ENCODE measurements at places on chromosomes 4 and X.

- DNase-seq, result peak; percentile 47
Observed at GRCh38 chrX:129637217-129638109, 17.3 kb downstream of the APLN start.

- no peak for DNase-seq
Observed at GRCh38 chr4:1728061-1728980, 7.0 kb downstream of the TACC3 start.

DNA sequence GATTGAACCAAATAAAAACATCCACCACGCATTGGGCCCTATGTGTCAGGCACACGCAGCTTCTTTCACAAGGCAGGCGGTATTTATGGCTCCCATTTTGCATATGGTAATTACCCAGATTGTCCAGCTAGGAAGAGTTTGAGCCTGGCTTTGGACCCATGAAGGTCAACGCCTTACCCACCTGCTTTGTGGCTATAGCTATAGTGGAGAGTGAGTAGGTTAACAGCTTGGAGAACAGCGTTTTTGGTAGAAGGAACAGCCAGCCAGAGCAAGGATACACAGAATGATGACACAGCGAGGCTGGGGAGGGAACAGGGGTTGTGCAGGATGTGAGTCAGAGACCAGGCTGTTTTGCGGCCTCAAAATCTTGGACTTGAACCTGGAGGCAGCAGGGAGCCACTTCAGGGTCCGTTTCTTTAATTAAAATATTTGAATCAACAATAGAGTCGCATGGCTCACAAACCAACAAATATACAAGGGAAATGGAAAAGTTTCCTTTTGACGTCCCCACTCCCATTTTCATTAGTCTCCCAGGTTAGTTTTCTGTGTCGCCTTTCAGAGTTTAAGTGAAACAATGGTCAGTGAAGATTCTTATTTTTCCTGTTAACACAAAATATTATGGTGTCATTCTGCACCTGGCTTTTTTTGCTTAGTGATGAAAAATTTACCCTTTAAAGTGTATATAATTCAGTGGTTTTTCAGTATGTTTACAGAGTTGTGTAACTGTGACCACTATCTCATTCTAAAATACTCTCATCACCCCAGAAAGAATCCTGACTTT is 118.2 kb upstream of the STX18 start:
- DNase-seq, result peak; percentile 90

DNA sequence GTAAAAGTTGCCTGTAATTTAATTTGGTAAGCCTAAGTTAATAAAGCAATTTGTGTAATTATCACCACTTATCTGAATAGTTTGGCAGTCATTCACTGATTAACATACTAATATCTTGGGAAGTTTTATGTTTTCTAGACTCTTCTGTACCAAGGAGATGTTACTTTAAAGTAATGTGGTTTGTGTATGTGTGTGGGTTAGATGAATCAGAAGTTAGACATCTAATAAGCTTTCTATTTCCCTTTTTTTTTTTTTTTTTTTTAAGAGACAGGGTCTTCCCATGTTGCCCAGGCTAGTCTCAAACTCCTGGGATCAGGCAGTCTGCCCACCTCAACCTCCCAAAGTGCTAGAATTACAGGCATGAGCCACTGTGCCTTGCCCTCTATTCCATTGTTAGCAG is 5.3 kb downstream of the SLAIN2 start:
- peak; percentile 38 for DNase-seq

- DNase-seq, result no peak
Observed at GRCh38 chr4:122832732-122833131, 6.1 kb downstream of the FGF2 start.

DNA sequence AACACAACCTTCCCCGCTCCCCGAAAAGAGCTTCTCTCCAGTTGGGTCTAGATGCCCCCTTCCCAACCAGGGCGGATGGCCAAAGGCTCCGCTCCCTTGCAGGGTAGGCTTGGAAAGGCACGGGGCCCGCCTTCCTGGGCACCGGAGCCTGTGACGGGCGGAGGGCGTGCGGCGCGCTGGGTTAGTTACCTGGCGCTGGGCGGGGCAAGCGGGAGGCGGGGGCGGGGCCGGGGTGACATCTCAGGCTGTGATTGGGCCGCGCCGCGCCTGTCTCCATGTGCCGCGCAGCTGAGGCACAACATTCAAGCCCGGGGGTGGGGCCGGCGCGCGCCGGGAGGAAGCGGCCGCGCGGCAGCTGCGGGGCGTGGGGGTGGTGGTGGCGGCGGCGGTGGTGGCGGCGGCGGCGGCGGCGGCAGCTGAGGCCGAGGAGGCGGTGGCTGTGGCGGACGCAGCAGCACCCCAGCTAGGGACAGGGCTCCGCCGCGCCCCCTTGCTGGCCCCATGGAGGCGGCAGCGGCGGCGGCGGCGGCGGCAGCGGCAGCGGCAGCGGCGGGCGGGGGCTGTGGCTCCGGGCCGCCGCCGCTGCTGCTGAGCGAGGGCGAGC is at the start of gene REPS2:
Gene REPS2, plus strand, starts transcription at position 298 of the 604 bp plus-strand sequence. Its CDS starts 204 bp downstream, at position 502.
- DNase-seq, result peak; percentile 54

- DNase-seq, result peak; percentile 48
Observed at GRCh38 chr4:17310269-17310652, 201.6 kb downstream of the QDPR start.

DNA sequence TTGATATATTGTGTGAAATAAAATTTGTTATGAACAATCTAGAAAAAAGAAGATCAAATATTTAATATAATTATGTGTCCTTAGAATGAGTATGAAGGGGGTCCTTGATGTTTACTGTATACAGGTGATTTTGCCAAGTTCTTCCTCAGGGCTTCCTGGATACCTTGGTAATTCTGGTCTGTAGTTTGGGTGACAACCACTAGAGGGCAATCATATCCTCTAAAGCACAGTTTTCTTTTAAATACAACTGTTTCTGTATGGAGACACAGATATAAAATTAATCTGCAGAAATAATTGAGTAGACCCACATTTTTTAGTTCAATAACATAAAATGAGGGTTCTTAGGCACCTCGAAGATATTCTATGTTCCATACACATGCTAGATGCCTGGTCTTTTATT is 157.7 kb downstream of the SPANXN1 start:
- no peak for DNase-seq

DNA sequence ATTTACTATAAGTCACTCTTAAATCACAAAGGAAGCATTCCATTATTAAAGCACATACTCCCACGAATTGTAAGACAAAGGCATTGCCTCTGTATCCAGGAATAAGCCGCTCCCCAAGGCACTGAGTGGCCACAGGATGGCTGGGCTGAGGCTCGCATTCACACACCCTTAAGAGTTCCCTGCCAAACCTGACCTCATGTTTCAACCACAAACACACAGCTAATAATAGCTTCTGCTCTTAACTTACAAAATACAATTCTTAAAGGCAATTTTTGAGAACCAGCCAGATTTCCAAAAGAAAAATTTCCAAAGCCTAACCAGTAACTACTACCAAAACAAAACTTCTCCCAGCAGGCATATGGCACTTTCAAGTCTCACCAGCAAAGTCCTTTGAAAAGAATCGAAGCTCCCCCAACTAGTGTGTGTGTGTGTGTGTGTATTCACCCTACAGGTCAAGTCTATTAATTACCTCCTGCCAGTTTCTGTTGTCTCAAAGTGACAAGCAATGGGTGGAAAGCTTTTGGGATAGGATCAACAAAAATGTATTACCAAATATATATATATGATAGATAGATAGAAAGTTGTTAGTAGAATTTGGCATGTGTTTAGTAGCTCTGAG is 36.0 kb downstream of the ARHGAP6 start:
- peak; percentile 75 for DNase-seq

DNA sequence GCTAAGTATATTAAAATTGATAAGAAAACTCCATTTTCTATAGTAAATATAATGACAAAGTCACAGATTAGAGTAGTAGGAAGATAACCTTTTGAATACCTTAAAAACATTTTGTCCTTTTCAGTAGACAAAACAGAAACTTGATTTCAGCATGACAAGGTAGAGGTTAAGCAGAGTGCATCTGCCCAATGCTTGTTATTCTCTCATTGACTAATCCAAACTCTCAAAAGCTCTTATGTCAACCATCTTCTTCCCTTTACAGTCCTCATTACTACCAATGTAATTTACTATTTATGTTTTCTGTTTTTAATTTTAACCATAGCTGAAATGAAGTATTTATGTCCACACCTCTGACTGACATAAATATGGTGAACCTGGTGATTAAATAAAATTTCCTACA is 11.1 kb downstream of the NIPAL1 start:
- no peak for DNase-seq

- DNase-seq, result no peak
Observed at GRCh38 chr4:112315446-112315845, 18.3 kb downstream of the ALPK1 start.

- DNase-seq, result peak; percentile 31
Observed at GRCh38 chr4:117417856-117418255, 332.5 kb upstream of the TRAM1L1 start.

DNA sequence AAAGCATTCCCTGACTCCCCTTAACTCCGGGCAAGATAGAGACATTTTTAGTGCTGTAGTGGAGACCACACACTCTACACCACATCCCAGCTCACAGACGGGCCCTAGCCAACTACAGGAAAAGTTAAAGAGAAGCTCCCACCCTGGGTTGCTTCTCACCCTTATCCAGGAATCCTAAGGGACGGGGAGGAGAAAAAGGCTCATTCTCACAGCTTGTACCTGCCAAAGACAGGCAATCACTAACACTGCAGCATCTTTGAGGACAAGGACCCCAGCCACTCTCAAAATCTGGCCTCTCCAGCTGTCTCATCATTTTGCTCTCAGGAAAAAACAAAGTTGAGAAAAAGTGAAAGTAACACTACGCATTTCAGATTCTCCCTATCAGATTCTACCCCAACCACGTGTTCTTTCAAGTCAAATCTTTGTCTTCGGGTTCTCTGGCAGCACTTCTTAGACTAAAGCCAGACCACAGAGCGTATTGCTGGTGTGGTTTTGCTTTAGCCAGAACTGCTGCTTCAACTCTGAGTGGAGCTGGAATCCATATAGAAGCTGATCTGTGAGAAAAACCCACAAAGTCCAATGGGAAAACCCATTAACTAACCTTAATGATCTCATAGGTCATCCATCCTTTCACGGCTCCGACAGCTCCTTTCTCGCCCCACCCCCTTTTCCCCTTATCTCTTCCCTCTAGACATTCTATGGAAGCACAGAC is 605.9 kb upstream of the DIPK2B start:
- DNase-seq, result peak; percentile 94

Data from fibroblast of skin of abdomen (primary cell).